ENCODE measurements at places on chromosomes 1 and 21.

DNA sequence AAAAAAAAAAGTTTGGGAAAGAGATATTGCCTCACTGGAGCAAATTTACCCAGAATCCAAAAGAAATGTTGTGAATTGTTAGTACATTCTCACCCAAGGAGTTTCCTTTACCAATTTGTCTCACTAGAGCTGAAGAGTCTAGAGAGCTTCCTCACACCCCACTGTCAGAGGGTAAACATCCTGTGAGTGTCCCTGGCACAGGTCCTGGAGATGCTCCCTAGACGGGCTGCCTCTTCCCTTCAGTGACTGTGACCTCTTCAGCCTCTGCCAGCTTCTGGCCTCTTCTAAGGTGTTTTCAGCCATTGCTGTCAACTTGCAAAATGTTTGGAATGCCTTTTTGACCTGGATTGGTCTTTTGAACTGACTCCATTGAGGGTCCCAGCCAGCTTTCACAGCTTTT, 159.4 kb downstream of the DHRS3 start:
- no peak for DNase-seq

GRCh38 chr1:154557939-154558719, at the start of gene UBE2Q1:
Gene UBE2Q1, minus strand, starts transcription at chr1:154558662. Its CDS starts 109 bp downstream, at chr1:154558553.
- DNase-seq: no peak

DNA sequence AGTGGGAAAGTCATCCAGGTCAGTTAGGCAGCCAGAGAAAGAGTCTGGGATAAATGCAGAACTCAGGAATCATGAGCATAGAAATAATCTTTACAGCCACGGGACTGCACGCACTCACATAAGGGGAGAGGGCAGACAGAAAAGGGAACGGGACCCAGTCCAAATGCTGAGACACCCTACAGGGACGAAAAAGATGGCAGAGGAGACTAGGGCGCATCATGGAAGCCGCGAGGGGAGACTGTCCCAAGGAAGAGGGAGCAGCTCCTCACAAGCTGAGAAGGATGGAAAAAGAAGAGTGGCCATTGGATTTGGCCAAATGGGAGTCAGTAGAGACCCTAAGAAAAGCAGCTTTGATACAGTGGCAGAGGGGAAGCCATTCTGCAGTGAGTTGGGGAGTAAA, 102.9 kb upstream of the TLR5 start:
- DNase-seq: no peak

GRCh38 chr1:26471498-26472319, 531 bp upstream of the HMGN2 start:
- DNase-seq: no peak

DNA sequence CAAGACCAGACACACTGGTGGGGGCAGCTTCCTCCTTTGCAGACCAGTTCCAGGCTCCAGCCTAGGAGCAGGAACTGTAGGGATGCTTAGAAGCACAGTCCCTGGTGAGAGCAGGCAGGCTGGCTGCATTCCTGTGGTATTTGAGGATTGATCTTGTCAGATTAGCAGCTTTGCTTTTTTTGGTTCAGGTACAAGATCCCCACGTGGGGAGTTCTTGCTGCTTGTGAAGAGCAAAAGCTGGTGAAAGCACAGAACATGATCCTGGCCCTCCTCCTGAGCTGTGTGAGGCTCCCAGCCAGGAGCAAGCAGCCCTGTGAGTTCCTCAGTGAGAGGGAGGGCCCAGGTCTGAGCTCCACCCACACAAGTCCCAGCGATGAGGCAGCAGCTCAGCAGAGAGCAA, 75.3 kb upstream of the ARTN start:
- DNase-seq: no peak

DNA sequence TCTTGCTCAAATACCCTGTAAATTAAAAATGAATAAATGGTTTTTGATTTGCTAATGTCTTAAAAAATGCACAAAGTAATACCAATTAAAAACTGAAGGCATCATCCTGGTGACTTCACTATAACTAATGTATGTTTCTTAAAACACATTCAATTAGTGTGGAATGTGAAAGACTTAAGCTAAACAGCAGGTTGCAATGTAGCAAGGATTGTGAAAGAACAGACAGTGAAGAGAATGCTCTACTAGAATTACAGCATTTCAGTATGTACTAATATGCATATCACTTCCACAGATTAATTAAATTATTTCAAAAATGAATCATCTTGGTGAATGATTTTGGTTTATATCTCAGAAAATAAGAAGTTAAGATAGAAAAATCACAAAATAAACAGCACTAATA, 56.4 kb downstream of the LHX4 start:
- no peak for DNase-seq

DNA sequence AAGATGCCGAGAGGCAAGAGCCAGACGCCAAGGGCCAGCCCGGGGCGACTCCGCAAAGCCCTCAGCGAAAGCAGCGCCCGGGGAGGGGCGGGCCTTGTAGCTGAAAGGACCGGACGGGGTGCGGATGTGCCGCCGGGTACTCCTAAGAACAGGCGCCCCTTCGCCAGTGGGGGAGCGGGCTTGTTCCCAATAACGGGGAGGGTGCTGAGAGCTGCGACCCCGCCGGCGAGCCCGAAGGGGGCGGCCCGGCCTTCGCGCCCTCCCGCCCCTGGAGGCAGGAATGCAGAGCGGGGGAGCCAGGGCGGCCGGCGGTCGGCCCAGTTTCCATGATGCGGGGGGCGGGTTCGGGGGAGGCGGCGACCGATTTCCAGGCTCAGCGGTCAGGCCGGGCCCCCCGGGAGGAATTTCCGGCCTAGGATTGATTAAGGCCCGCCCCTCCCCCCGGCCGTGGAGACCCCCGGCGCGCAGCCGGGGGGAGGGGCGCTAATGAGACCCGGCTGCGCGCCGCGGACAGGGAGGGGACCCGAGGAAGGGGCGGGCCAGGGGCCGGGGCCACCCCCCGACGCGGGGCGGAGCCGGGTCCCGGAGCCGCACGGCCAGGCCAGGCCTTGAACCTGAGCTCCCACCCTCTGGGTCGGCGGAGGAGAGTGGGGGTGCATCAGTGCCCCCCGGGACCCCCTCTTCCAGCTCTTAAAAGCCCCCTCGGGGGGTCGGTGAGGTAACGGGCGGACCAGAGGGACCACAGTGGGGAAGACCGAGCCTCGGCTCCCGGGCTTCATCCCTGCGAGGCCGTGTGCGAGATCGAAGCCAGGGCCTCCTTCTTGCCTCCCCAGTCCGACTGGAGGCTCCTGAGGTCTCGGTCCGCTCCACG, 898 bp upstream of the TMEM200B start:
- DNase-seq: no peak

DNA sequence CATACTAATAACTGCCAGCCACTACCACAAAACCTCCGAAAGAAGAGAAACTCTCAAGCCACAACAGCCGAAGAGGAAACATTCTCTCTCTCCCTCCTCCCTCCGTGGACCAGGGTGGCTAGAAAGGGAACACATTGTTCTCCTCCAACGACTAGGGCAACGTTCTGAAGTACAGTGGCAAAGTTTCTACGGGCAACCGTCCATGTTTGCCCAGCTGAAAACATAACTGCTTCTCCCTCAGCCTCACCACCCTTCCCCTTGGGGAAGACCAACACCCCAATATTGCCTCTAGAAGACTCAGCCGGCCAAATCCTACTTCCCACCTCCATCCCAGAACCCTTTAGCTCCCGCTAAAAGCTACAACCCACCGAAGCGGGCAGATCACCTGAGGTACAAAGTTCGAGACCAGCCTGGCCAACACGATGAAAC, 2.0 kb downstream of the GLUL start:
- DNase-seq: no peak

DNA sequence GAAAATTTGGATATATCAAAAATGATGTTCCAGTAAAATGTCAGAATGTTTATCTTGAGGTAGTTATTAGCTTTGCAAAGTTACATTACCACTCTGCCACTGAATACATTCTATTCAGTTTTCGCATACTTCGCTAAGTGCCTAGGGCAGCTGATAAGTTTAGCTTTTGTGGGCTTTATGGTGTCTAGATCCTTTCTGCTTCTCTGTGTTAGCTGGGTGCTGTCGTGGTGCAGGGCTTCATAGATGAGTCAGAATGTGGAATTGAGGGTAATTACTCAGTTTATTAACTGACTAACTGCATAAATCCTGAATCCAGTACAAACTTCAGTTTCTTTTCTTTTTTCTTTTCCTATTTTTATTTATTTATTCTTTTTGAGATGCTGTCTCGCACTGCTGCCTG, 21.5 kb downstream of the NCAM2 start:
- no peak for DNase-seq

- DNase-seq: no peak
These were observed 45.8 kb upstream of the RCC2 start for GRCh38 chr1:17485281-17485680.

GRCh38 chr1:59077466-59078069, 219.3 kb upstream of the FGGY start:
- no peak for DNase-seq

DNA sequence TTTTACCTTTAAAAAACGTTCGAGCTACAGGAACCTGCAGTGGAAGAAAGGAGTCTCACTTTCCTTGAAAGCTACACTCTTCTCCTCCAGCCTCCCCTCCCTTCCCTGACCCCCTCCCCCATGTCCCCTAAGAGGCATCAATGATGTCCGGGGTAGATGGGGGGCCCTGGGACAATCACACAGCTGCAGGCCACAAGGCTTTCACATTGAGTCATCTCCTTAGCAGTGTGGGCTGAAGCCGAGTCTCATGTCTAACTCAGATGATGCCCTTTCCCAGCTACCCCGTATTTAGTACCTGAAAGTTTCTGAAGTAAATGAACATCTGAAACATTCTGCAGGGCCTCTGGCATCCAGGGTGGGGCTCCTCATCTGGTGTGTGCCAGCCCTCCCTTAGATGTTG, 6.3 kb upstream of the GPR25 start:
- no peak for DNase-seq

DNA sequence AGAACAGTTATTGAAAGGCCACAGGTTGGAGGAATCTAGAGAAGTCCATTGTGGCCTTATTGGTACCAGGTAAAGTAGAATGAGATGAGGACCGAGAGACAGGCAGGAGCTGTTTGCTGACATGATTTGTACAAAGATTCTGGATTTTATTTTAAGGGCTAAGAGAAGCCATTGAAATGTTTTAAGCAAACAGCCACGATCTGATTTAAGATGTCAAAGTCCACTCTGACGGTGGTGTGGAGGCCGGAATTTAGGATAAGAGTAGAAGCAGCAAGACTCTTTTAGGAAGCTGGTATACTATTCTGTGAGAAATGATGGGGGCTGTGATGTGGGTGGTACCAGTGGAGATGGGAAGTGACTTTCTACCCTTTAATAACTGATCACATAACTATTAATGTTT, 418.5 kb downstream of the DPYD start:
- no peak for DNase-seq

GRCh38 chr1:25780318-25781129, 19.5 kb upstream of the SELENON start:
- no peak for DNase-seq

DNA sequence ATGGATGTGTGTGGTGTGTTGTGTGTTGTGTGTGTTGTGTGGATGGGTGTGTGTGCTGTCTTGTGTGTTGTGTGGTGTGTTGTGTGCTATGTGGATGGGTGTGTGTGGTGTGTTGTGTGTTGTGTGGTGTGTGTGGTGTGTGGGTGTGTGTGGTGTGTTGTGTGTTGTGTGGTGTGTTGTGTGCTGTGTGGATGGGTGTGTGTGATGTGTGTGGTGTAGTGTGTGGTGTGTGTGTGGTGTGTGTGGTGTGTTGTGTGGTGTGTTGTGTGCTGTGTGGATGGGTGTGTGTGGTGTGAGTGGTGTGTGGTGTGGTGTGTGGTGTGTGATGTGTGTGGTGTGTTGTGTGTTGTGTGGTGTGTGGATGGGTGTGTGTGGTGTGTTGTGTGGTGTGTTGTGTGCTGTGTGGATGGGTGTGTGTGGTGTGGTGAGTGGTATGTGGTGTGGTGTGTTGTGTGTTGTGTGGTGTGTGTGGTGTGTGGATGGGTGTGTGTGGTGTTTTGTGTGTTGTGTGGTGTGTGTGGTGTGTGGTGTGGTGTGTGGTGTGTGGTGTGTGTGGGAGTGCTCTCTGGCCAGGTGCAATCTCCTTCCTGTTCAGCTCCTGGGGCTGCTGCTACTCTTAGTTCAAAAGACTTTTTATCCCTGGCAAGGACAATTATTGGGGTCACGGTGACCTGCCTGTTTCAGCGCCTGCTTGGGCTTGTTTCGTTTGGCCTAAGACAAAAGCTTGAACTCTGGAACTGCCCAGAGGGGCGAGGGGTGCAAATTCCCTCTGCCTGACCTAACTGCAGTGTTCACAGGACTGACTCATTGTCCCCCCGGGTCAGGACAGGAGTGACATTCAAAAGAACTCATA, 101.1 kb downstream of the UBIAD1 start:
- DNase-seq: no peak

GRCh38 chr1:165456114-165456513, 11.2 kb upstream of the RXRG start:
- no peak for DNase-seq

DNA sequence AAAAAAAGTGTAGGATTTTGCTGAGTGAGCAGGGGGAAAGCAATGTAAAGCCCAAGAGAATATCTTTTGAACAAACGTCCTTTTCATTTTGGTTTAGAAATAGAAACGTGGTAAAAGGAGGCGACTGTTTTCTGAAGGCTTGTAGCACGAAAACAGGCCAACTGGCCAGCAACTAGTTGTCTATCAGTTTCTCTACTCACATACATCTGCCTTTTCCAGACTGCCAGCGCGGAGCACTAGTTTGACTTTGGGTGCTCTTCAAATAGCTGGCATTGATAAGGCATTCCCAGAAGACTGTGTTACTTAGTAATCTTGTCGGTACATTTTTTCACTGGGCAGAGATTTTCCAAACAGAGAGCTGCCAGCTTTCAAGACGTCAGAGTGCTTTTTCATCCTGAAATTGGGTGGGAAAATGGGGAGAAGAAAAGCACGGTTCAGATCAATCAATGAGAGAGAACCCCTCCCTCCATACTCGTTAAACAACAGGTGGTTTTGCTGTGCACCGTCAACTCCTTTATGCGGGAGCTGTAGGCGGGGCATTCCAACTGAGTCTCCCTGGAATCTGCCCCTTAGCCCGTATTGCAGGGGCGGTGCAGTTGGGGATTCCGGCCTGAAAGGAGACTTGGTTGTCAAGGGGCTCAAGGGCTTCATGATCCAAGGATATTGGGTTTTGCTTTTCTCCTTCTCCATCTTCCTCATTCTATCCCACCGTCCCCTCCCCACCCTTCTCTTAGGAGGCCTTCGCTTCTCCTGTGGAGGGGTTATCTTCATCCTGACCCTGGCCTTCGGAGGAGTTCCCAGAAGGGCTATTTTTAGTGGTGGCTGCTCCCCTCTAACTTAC, 884 bp upstream of the LRRC8C start:
- no peak for DNase-seq

- no peak for DNase-seq
These were observed 568.3 kb upstream of the ADGRL2 start for GRCh38 chr1:81232420-81232819.

- no peak for DNase-seq
These were observed 187.8 kb downstream of the TOMM20 start for GRCh38 chr1:234940841-234941240.

GRCh38 chr1:231272880-231273279, 31.9 kb downstream of the GNPAT start:
- DNase-seq: no peak

DNA sequence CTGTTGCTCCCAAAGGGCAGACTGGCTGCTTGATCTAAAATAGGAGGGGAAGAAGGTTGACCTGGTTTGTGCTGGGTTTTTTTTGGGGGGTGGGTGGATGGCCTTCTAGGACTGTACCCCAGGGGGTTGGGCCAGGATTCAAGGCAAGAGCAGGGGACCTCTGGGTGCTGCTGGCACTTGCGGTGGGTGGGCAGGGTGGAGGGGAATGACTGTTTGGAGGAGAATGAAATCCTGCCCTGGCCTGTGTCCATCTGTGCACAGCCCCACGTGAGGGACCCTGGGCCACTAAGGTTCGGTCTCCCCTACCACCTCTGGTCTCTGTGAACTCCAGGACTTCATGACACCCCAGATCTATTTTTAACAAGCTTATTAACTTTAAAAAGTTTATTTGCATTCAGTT, 414.2 kb downstream of the PTPRU start:
- DNase-seq: no peak

GRCh38 chr1:1928231-1929101, 9.4 kb upstream of the TMEM52 start:
- no peak for DNase-seq

Measured in esophagus squamous epithelium (tissue), 5 donors.